NCI-H1092 (cell line): ENCODE measurements at places on chromosomes 7 and 10.

DNA sequence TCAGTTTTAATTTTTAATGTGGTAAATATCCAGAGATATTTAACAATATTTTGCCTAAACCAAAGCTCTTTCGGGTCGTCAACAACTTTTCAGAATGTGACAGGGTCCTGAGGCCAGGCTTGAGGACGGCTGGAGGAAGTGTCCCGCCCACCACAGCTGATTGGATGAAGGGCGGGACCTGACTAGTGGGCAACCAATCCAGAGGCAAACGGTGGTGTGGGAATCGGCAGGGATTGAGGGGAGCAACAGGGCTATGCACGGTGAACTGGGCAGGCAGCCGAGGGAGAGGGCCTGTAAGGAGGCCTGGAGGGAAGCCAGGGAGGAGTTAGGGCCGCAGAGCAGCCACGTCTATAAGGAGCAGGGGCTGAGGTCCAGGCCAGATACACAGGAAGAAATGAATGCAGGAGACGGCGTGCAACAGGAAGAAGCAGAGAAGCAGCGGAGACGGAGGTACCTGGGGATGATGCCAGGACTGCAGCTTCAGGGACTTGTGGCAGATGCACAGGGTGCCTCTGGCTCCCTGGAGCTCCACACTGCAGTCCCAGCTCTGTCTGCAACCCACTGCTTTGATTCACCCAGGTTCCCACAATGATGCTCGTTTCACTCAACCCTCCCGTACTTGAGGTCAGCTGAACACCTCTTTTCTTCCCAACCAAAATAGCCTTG is 46.1 kb upstream of the ZMIZ1 start:
- no peak for DNase-seq

DNA sequence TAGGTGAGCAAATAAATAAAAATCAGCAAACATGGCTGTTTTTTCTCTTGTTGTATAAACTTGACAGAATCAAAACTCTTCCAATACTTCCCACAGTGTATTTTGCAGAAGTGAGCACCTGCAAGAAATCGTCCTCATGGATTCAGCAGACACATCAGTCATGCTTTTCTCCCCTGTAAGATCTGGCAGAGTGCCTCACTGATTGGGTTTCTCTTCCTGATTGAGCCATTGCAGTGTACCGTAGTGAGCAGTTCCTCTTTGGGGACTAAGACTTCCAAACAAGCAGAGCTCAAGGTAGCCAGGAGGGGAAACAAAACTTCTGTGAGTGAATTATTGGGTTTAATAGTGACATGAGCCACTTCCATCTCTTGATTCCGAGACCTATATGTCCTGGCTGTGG is 2.2 kb upstream of the CCDC3 start:
- no peak for DNase-seq

DNA sequence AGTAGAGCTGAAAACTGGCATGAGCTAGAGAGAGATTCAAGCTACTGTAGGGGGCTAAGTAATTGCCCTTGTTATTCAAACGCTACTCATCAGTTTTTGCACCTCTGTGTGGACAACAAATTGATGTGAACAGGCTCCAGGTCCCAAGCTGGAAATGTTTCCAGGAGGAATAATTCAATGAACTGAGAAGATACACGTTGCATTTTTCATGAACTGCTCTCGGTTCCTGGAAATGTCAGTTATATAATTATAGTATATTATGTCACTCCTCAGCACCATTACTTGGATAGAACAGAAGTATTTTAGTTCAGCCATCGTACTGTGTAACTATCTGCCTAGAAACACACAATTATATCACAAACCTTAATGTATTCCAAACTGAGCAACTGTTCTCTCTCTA is 65.9 kb upstream of the A1CF start:
- no peak for DNase-seq

DNA sequence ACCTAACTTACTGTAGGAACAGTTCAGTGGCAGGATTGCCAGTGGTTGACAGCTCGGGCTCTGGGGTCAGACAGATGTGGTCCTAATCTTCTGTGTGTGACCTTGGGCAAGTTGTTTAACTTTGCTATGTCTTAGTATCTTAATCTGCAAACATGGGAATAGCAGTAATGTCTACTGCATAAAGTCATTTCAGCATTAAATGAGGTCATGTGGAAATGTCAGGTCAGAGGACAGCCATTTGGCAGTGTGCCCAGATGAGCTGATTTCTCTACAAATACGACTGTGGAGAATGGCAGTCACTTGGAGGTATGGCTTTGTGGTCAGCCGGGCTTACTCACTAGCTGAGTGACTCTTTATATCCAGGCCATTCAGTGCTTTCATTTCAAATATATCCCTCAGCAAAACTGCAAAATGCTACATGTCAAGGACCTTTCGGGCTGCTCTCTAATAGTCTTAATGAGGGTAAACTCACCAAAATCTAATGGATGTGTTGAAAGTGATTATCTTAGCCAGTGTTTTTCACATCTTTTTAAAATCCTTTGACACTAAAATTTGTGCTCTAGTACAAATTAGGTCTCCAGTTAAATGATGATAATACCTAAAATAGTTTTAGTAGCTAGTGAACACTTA is 171.4 kb downstream of the ST7 start:
- no peak for DNase-seq

- no peak for DNase-seq
Measured at GRCh38 chr7:40983111-40983510, 719.8 kb downstream of the INHBA start.

DNA sequence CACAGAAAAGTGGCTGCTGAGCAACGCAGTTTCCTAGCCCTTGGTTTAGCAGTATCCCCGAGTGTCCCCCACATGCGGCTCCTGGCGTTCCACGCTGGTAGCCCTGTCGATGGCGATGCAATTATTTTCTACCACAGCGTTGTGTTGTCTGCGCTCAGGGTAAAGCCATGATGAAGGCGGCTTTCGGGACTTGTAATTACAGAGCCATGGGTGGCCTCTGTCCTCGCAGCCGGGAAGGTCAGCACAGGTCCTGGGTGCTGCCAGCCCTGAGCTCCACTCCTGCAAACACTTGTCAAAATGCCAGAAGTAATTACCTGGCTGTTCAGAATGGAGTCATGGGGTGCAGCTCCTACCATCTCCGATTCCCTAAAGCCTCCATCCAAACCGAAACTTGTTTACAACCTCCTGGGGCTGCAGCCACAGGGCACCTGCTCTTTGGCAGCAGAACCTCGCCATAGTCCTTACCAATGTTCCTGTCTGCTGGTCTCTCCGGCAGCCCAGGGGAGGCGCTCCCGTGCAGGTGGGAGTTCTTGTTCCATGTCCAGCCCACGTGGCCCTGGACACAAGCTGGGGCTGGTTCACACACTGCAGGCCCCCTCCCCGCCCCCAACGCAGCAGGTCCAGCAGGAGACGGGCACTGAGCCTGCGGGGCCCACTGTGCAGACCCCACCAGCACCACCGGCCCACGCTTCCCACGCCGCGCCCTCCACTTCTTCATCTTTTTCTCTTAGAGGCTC is 512.6 kb downstream of the PTPRN2 start:
- peak; percentile 89 for DNase-seq

DNA sequence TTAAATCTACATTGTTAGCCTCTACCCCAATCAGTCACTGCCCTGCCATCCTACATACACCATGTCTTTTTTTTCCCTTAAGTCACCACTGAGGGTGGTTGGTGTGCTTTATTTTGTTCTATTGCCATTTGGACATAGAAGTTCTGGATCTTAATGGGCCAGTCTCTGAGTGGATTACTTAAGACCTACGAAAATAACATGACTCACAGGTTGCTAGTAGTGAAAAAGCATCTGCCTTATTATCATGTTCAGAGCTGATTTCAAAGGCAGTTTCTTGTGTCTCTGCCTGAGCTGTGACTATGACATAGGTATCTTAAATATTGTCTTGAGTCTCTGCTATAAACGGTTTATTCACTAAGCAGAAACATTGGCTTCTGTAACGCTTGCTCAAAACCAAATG is 410.8 kb downstream of the MDFIC start:
- DNase-seq = no peak

GRCh38 chr10:98892523-98892922 is 343.1 kb downstream of the HPSE2 start:
- DNase-seq = no peak

- no peak for DNase-seq
Measured at GRCh38 chr7:126780993-126781392, 471.7 kb downstream of the GRM8 start.

GRCh38 chr10:129192344-129193128 is 274.5 kb upstream of the MGMT start:
- DNase-seq = no peak

DNA sequence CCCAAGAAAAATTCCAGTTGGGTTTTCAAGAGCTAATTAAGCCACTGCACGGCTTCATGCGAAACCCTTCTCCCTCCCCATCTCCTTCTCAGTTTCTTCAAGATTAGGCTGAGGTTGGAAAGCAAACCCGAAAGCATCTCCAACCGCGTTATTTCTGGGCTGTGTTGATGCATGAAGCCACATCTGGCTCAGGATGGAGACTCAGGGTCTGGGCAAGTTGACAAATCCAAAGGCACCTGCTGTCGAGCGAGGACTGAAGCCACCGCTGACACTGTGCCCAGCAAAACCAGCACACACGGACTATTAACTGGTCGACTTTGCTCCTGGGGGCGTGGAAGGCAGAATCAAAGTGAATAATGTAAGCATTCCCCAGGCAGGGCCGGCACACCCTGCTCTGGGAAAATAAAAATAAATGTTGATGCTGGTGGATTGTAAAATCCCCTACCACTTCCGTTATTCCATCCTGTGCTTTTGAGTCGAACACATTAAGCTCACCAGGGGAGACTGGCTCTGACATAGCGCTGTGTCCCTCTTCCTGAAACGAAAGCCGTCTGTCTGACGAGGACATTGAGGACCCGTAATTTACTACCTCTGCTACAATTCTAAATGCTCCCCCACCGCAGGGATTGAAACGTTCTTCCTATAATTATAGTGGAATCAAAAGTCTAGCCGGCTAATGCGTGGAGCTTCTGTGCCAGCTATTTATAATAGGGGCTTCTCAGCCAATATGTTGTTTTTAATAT is 269.8 kb downstream of the ADARB2 start:
- DNase-seq = peak; percentile 78

DNA sequence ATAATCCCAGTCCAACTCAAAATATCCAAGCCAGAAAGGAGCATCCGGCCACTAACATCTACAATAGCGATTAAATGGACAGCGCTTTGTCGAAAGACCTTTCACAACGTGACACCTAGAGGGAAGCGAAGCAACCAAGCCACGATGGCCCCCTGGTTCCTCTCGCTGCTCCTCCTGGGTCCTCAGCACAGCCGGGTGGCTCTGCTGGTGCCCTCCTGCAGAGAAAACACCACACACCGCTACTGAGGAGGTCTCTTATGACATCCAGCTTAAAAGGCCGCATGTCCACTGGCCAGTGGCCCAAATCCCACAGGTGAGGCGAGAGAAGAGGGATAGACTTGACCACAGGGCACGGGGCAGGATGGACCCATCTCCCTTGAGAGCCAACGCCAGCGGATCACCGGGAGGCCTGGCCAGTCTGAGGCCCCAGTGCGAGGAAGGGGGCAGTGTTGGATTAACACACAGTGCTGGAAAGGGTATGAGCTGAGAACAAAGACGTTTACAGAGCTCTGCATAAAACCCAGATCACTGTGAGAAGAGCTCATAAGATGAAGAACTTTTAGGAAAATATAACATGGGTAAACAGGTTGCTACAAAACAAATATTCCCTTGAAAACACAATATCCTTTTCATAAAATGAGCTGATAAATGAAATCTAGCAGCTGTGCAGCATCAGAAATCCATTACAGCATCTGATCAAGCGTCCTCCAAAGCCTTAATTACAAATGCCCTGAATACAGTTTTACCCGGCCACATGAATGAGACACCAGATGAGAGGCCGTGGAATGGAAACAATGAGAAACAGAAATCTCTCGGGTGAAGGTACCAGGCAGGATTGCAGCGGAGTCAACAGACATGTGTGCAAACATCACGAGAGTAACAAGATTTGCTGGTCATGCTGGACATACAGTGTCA is 236.7 kb downstream of the DIP2C start:
- DNase-seq = no peak

DNA sequence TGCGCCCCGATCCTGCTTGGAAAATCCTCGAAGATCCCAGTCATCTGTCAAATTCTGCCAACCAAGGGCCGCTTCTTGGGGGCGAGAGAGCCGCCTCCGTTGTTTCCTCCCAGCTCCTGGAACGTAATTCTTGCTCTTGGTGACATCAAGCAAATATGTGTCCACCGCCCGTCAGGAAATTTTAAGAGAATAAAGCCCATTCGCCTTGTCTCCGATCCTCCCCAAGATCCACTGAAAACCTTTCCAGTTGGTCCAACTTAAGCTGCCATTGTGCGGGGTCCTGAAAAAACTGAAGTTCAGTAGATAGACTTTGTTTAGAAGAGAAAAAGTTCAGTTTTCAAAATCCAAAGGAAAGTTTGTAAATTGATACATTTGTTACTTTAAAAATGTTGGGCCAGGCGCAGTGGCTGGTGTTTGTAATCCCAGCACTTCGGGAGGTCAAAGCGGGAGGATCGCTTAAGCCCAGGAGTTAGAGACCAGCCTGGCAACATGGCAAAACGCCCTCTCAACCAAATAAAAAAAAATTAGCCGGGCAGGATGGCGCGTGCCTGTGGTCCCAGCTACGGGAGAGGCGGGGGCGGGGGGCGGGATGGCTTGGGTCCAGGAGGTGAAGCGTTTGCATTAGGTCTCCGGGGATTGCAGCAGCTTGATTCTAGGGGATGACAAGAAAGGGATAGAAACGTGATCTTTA is 1.0 kb upstream of the ZNF800 start:
- DNase-seq = no peak

GRCh38 chr10:111247781-111248389 is 171.1 kb downstream of the ADRA2A start:
- no peak for DNase-seq

DNA sequence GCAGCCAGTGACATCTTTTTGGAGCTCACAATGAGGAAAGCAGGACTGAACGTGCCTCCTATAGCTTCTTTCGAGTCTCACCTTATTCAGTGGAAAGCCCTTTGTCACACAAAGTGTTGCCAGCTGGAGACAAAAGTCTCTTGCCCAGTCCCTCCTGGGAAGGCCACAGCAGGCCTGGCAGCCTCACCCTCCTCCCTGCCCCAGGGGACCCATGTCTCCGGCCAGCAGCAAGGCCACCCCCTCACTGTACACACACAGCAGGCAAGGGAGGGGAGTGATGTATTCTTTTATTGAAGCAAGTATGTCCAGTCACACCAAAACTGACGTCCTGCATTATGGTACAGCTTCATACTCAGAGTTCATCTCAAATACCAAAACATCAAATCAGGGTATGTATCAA is 56.0 kb downstream of the CSGALNACT2 start:
- DNase-seq = no peak

DNA sequence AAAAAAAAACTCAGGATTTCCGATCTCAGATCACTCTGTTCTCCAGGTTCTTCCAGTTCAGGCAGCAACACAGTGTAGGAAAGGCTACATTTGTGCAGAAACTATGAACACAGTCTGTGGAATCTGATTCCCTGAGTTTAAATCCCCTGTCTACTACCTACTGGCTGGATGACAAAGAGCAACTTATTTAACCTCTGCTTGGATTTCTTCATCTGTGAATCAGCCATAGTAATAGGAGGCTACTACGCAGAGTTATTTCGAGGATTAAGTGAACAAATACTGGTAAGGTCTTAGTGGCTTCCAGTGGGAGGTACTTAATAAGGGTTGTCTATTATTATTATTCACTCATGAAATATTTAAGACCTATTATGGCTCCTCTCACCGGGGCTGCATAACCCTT is 44.3 kb upstream of the PDCD4 start:
- DNase-seq = no peak

GRCh38 chr7:103613655-103614642 is 167.9 kb upstream of the SLC26A5 start:
- no peak for DNase-seq

GRCh38 chr7:71710442-71710841 is 578.5 kb downstream of the GALNT17 start:
- DNase-seq = no peak
